ENCODE measurements at places on chromosomes 1 and 21.

DNA sequence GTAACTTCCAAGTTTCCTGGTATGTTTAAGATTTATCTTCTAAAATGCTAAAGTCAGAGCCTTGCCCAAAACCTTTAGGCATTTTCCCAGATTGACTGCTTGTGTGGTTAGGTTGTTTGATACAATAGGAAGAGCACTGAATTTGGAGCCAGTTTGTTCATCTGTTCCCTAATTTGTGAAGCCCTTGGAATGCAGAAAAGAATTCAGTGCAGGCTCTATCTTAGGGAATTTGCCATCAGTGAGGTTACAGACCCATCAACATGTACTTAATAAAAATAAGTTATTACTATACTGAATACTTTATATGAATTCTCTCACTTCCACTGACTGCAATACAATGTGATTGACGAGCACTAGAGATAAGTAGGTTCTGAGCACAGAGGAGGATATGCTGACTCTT, 120.2 kb downstream of the PIK3R3 start:
- DNase-seq, result no peak

DNA sequence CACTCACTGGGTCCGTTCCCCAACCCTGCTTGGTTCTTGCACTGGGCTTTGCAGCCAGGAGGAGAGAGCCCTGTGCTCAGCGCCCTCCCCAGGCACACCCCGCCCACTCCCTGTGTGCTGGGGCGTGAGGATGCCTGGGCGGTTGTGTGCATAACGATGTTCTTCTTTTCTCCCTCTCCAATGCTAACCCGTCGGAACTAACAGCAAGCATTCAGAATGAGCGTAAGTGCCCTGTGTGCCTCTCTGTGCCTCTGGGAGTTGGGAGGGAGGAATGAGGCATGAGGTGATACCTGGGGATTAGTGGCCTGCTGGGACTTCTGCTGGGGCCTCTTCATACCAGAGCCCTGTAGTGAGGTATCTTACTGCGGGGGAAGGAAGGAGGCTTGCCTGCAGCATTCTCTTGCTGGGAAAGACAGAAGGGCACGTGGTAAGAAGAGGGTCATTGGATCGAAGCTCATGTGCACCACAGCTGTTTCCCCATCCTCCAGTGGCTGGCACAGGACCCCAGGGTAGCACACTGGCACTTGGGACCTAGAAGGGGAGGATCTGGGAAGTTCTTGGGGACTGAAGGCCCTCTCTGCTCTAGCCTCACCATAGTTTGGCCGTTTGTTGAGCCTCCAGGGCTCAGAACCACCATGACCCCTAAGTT, 79.8 kb downstream of the NFASC start:
- no peak for DNase-seq

GRCh38 chr1:178537382-178538090, 24.6 kb downstream of the TEX35 start:
- no peak for DNase-seq

GRCh38 chr1:231613419-231614349, 12.9 kb upstream of the DISC1 start:
- DNase-seq, result no peak

Measured in CD4-positive, alpha-beta T cell (primary cell).